Stimulated activated CD8-positive, alpha-beta memory T cell treated with anti-CD3 and anti-CD28 coated beads, Interleukin-12 subunit alpha, Interleukin-12 subunit beta, amount 100 ng/mL, for 1 hour (primary cell): ENCODE measurements at places on chromosomes 1 and 21.

DNA sequence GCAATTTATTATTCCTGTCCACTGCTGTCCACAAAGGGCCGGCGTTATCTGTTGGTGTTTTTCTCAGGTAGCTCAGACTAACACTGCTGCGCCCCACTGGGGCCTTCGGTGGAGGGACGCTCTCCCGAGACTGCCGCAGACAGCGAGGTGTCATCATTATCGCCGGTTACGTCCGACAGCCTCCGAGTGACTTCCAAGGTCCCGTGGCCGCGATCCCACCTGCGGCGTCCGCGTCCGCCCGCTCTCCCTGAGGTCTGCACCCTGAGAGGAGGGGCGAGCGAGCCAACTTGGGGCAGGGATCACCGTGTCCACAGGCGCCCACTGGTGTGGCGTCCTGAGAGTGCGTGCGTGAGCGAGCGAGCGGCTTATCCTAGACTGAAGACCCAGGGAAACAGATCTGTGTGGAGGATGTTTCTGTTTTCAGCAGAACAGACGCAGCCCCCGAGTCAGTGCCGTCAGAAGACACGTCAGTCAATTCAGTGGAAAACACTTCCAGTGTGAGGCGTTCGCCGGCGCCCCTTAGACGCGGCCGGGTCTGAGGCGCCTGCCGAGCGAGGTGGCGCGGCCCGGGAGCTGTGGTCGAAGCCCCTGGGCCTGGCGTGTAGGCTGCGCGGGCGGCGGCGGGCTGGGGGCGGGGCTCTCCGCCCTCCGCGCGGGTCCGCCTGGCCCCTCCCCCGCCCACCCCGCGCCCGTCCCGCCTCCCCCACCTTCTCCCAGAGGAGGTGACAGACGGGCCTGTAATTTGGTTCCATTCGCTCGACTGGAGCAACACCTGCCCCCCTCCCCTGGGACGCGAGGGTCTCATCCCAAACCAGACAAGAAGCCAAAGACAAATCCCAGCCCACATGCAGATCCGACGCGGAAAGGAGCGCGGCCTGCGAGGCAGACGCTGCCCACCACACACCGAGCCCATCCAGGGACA is 12.6 kb downstream of the NHLH2 start:
- DNase-seq, result no peak

- DNase-seq, result no peak
Observed at GRCh38 chr1:118077331-118078045, 107.5 kb downstream of the SPAG17 start.

- no peak for DNase-seq
Observed at GRCh38 chr1:38929054-38929453, 12.6 kb downstream of the RHBDL2 start.

DNA sequence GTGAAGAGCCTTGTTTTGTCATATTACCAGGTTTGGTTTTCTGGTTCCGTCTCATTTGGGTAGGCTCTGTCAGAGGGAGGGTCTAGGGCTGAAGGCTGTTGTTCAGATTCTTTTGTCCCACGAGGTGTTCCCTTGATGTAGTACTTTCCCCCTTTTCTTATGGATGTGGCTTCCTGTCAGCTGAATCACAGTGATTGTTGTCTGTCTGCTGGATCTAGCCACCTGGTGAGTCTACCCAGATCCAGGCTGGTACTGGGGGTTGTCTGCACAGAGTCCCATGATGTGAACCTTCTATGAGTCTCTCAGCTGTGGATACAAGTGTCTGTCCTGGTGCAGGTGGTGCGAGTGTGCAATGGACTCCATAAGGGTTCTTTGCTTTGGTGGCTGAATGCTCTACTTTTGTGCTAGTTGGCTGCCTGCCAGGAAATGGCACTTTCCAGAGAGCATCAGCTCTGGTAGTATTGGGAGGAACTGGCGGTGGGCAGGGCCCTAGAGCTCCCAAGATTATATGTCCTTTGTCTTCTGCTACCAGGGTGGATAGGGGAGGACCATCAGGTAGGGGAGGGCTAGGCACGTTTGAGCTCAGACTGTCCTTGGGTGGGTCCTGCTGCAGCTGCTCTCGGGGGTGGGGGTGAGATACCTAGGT is 246.0 kb downstream of the RYR2 start:
- no peak for DNase-seq

- DNase-seq, result no peak
Observed at GRCh38 chr1:19035377-19036040, 79.0 kb upstream of the IFFO2 start.

DNA sequence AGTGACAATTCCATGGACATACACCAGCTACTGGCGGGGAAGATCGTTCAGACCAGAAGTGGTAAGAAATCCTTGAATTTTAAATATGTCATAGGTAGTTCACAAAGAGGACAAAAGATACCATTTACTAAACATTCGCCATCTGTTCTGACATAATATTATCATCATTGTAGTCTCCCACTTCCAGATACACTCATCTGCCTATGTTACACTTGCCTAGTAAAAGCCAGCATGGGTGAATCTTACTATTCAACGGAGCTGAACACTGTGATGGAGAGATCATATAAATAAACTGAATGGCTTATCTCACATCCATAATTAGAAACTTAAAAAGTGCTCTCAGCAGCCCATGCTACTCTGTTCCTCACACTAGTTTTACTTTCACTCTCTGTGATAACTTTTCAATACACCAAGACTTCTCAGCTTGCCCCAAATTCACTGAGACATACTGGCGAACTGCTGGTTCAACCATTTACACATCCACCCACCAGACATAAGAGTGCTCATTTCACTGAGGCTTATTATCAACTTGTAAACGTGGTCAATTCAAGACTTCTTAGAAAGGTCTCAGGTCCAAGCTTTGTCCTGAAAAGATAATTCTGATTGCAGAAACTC is 463 bp upstream of the PRRC2C start:
- no peak for DNase-seq

- no peak for DNase-seq
Observed at GRCh38 chr1:19219451-19219850, 9.4 kb upstream of the UBR4 start.

DNA sequence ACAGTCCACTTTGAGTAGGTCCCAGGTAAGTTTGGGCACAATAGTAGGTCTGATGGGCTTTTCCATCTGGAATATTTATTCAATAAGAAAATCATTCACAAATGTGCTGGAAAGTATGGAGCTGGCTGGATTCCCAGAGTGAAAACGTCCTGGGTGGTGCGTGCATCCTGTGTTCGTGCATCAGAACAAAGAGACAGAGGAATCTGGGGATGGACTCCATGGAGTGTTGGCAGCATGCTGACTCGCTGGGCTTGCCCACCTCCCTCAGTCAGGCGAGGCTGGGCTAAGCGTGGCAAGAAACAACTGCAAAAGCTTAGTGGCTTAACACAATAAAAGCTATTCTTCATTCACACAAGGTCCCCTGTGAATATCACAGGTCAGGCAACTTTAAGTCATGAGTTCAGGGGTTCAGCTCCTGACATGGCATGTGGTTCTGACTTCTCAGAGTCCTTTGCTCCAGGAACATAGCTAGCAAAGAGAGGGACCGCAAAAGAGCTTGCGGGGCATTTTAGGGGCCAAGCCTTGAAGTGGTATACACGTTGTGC is 151.6 kb upstream of the ZNF644 start:
- DNase-seq, result no peak

DNA sequence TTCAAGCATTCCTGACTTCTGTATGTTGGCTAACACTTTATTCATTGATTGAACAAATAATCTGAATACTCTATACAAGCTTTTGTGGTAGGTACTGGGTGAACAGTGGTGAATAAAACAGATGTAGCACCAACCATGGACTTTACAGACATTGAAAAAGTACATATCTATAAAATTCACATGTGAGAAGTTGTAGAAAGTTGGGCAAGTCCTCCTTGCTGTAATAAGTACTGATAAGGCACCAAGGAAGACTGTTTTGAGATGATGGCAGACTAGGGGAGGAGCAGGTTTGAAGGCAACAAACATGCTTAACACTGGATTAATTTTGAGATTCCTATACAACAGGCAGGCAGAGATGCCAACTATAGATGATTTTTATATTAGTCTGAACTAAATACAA is 42.4 kb downstream of the RNF2 start:
- no peak for DNase-seq

- DNase-seq, result no peak
Observed at GRCh38 chr1:234582186-234582585, 27.8 kb downstream of the IRF2BP2 start.

GRCh38 chr1:225454733-225455132 is 26.9 kb upstream of the LBR start:
- no peak for DNase-seq

DNA sequence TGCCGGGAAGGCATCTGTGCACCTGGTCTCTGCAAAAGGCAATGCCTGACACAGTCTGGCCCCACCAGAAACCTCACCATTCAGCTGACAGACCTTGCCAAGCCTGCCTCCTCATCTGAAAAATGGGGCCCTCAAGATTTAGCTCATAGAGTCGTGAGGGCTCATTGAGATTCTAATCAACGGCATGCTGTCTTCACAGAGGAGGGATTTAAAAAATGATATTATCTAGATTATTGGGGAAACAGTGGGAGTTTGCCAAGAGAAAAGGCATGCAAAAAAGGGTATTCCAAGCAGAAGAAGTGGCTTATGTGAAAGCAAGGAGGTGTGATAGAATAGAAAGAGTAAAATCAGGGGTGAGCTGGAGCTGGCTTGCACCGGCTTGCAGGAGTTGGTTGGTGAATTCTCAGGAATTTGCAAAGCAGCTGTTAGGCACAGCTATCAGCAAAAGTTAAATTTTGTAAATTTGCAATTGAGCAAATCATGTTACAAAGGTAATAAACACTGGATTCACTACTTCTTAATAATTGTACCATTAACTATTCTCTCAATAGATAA is 91.7 kb upstream of the WNT4 start:
- DNase-seq, result no peak

- DNase-seq, result no peak
Observed at GRCh38 chr1:54520631-54521321, 27.3 kb upstream of the ACOT11 start.

DNA sequence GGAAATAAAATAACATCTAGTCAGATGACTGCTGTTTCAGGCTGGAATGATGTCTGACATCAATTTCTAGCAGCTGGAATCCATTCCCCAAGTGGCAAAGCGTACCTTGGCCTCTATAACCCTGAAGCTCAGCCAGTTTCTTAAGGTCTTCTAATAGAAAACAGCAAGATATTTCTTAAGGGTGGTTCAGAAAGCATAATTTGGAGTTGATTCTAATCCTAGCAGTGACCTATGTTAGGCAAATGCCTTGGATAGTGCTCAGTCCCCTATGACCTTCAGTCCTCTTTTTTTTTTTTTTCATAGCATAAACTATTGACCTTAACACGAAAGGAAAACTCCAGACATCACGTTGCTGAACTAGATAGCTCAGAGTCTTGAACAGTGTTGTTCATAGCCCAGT is 56.5 kb downstream of the LAMC2 start:
- DNase-seq, result no peak

DNA sequence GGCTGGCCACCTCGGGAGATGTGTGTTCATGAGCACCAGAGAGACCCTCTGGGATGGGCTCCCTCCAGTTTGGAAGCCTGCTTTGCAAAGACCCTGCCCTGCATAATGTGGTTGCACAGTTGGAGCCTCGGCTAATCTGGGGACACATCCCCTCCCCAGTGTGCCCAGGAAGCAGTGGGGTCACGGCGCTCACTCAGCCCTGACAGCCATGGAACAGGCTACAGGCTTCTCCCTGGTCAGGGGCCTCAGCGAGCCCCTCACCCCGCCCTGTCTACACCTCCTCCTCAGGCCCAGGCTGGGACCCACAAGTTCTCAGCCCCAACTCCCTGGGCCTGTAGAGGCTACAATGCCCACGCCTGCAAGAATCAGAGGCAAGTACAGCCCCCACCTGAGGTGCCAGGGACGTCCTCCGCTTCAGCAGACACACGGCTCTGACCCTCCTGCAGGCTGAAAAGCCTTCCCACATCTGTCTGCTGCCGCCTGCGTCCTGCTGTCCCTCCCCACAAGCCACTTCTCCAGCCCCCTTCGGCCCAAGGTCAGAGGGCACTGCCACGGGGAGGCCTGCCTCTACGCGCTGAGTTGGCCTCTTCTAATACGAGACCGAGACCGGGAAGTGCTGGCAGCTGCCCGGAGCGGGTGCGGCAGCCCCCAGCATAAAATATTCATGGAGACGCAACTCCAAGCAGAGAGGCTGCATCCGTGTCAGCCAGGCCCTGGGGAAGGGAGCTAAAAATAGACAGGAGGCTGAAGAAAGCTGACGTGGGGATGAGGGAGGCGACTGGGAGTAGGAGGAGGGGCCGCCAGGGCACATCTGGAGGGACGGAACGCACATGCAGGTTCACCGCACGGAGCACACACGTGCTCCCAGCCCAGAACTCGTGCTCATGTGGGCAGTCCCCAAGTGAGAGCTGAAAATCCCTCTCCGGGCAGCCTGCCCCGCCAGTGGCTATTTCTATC is 15.2 kb upstream of the GPR153 start:
- DNase-seq, result no peak

- no peak for DNase-seq
Observed at GRCh38 chr1:65049941-65050713, 83.8 kb upstream of the JAK1 start.

DNA sequence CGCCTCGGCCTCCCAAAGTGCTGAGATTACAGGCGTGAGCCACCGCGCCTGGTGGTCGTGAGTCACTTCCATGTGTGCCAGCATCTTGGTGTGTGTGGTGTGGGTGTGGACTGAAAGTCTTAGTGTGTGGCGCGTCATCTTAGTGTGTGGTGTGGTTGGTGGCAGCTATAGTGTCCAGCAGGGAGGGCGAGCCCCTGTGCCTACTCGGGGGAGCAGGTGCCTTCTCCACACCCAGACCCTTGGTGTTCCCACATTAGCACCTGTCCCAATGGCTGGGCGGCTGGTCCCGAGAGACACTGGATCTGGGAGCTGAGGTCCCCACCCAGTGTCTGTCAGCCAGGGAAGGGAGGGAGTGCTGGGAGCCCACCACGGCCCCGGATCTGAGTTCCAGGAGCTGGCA is 2.8 kb downstream of the SCNN1D start:
- no peak for DNase-seq

GRCh38 chr1:112995890-112996289 is 39.9 kb upstream of the SLC16A1 start:
- DNase-seq, result no peak

GRCh38 chr1:156884560-156885184 is 8.8 kb upstream of the PEAR1 start:
- no peak for DNase-seq

DNA sequence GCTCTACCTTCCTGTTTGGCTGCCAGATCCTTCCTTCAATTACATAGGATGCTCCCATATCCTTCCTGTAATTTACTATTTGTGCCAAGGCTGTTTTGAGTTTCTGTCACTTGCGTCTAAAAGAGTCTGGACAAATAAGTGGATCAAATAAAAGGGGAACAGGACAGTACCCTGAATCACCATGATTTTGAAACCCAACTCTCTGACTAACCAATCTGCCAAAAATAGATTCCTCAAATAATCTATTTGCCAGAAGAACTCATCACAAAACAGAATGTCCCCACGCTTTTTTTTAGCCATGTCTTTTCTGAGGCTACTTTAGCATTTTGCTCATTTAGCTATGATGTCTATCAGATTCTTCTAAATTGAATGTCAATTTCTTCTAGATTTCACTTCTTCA is 392.6 kb downstream of the NTNG1 start:
- DNase-seq, result no peak

- no peak for DNase-seq
Observed at GRCh38 chr21:31895077-31895835, 22.4 kb downstream of the HUNK start.

GRCh38 chr1:31441073-31441472 is 28.1 kb downstream of the SERINC2 start:
- no peak for DNase-seq
